Stimulated activated CD8-positive, alpha-beta memory T cell treated with anti-CD3 and anti-CD28 coated beads, Interleukin-15, amount 100 ng/mL, for 24 hours (primary cell): ENCODE measurements at places on chromosomes 6 and 20.

DNA sequence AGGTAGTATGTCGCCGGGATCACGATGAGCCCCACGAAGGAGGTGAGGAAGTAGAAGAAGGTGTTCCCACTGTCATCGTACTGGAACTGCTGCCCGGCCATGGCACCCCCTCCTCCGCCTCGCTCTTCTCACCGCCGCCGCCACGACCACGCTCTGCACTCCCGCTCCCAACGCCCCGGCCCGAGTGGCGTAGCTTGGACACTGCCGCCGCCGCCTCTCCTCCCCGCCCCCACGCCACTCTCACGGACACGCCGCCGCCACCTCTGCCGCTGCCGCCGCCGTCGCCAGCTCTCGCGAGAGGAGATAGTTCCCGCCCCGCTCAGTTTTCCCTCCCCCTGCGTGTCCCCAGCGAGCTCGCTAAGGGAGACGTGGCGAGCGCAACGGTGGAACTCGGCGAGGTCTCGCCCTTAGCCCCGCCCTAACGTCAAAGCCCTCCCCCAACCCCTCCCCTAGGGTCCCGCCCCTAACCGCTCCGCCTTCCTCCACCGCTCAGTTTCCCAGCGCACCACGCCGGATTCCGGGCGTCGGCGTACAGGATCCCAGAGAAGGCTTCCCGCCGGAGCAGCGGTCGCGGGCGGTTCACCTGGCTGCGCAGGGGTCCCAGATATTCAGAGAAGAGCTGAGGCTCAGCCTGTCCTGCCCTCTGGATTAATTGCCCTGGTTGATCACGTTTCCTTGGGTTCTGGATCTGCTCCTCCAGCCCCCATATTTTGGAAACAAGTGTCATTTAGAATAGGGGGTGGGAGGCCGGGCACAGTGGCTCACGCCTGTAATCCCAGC lies at the start of gene SEC63:
Gene SEC63, minus strand, starts transcription at position 300 of the 780 bp plus-strand sequence. Its CDS starts 199 bp downstream, at position 101.
- peak; percentile 88 for DNase-seq

- DNase-seq, result no peak
Measured at GRCh38 chr6:106154326-106154725, 68.2 kb downstream of the PRDM1 start.

GRCh38 chr6:170497841-170498301 lies 55.2 kb downstream of the PSMB1 start:
- DNase-seq, result no peak

GRCh38 chr20:57403216-57403615 lies 12.0 kb downstream of the RBM38 start:
- no peak for DNase-seq

GRCh38 chr20:41268917-41269652 lies 48.4 kb downstream of the ZHX3 start:
- no peak for DNase-seq

- no peak for DNase-seq
Measured at GRCh38 chr6:124999105-124999764, 37.0 kb downstream of the RNF217 start.

GRCh38 chr20:61896058-61896961 lies 169.4 kb downstream of the TAF4 start:
- no peak for DNase-seq

DNA sequence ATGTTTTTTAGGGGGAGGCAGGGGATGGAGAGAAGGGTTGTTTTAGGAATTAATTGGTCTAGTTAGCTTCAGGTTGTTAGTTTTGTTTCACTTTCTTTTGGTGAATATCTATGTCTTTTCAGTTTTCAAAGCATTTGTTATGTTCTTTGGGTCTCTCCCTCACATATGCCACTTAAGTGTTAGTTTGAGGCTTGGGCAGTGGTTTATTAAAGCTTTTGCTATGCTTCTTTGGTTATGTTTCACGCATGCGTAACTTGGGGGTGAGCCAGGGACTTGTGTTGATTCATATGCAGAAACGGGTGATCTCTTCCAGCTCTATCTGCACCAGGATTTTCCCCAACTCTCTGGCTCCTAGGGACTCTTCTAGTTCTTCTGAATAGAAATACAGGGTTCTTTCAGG lies 11.4 kb upstream of the MMS22L start:
- no peak for DNase-seq

DNA sequence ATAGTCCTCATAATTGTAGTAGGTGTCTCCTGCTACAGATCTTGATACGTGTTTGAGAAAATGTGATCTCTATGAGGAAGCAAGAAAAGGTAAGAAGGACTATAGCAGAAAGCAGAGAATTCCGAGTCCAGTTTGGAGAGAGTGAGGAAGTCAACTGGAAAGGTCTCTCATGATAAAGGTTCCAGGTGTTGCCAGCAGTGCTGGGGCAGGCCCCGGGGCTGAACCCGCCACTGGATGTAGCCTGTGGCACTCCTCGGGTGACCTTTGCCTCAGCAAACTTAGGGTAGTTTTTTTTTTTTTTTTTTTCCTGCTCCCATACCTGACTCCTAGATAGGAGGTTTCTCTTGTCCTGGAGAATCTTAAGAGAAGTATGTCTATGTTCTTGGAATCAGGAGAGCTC lies 62.8 kb downstream of the FAM120B start:
- no peak for DNase-seq

GRCh38 chr6:151290877-151291721 lies 51.3 kb downstream of the AKAP12 start:
- no peak for DNase-seq

GRCh38 chr20:49315580-49315979 lies 37.7 kb upstream of the ZNFX1 start:
- DNase-seq, result no peak

DNA sequence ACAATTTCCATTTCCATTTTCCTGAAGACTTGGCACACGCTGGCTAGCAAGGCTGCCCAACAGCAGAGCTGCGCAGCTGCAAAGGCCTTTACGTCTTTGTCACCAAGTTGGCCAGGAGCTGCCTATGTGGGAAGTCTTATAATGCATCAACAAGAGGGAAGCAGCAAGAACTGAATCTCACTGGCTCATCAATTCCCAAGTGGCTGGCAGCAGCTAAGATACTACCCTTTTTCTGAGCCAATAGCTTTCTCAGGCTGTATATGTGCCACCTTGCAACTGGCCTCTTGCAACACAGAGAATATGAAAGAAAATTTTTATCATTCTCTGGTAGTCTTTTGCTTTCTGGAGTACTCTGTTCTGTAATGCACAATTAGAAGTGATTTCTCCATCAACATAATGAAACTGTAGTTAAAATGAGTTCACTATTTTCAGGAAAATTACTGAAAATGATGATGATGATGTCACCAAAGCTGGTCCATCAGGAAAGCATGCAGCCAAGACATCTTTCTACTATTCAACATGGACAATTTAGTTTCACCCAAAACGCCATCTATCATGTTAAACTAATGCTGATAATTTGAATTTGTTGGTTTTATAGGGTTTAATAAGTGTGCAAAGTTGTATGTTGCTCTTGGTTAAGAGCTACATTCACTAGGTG lies 97.3 kb upstream of the FOXA2 start:
- DNase-seq, result no peak

- no peak for DNase-seq
Measured at GRCh38 chr20:35269055-35269781, 8.7 kb downstream of the MMP24OS start.

DNA sequence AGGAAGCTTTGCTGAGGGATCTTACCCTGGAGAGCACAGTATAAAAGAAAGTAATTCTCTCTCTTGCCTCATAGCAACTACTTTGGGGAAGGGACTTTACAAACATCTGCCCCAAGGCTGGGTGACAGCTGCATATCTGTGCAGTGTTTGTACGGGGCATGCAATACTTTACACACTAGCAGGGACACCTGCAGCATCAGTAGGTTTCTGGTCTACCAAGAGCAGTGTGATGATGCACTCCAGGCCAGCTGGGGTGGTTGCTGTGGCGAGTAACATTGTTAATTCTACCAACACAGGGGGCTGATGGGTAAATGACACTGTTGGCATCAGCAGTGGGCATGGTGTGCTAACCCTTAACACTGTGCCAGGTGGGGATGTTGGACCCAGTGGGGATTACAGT lies 48.0 kb downstream of the ADTRP start:
- DNase-seq, result no peak

DNA sequence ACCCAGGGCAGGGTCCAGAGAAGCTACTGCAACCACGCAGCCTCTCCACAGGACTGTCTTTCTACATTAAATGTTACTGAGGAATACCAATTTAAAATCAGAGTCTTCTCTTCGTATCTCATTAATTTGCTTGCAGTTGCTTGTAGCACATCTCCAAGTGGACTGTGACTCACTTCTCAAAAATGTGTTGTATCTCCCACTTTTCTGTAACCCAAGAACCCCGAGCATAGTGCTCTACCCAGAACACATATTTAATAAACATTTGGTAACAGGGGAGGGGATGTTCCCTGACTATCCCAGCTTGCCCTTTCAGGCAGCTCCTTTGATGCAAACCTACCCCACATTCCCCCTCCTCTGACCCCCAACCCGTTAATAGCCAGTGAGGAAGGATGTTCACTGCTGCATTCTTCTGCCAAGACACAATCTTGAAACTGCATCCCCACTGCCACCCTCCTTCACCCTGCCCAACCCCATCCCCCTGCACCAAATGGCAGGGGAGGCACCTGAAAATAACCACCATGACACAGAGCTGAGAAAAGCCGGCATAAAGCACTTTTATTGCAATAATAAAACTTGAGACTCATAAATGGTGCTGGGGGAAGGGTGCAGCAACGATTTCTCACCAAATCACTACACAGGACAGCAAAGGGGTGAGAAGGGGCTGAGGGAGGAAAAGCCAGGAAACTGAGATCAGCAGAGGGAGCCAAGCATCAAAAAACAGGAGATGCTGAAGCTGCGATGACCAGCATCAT lies 24.2 kb downstream of the FKBP1A start:
- DNase-seq, result no peak

- no peak for DNase-seq
Measured at GRCh38 chr20:2694008-2694471, 1.5 kb downstream of the EBF4 start.

GRCh38 chr6:132813173-132813856 lies 1.1 kb upstream of the RPS12 start:
- DNase-seq, result no peak

- DNase-seq, result no peak
Measured at GRCh38 chr6:134605034-134605433, 287.1 kb upstream of the SGK1 start.
